Heart left ventricle (tissue), 16 donors: ENCODE measurements at places on chromosomes 7 and 10. TPM values are rescaled to one million over a fixed set of nuclear protein-coding genes. Genes with fewer than 3 reads are reported as not detected.

The KNDC1 gene
- not detected for polyA plus RNA-seq

The BTBD16 gene
- polyA plus RNA-seq = not detected

The AHR gene
- 6.0 TPM for polyA plus RNA-seq

The CFAP46 gene
- 0.62 TPM for polyA plus RNA-seq

The OR2A12 gene
- not detected for polyA plus RNA-seq

The FBXW4 gene
- 82.9 TPM for polyA plus RNA-seq

The MINPP1 gene
- polyA plus RNA-seq = 6.2 TPM

The CALML3 gene
- polyA plus RNA-seq = not detected

The CROT gene
- polyA plus RNA-seq = 6.8 TPM

The STRIP2 gene
- 7.6 TPM for polyA plus RNA-seq

The ENKUR gene
- polyA plus RNA-seq = 0.19 TPM

The TMEM273 gene
- 19.5 TPM for polyA plus RNA-seq

The NCF1 gene
- 1.0 TPM for polyA plus RNA-seq

The MRC1 gene
- polyA plus RNA-seq = 3.1 TPM

The NRP1 gene
- 47.1 TPM for polyA plus RNA-seq

The FOXI2 gene
- polyA plus RNA-seq = not detected

The FAM131B gene
- polyA plus RNA-seq = 0.25 TPM

The ZNF117 gene
- polyA plus RNA-seq = 2.7 TPM

The SH2D4B gene
- not detected for polyA plus RNA-seq

The CISD1 gene
- polyA plus RNA-seq = 91.2 TPM

The CDK13 gene
- 15.7 TPM for polyA plus RNA-seq

The COL28A1 gene
- 0.28 TPM for polyA plus RNA-seq

The MYPN gene
- polyA plus RNA-seq = 33.4 TPM

The LBX1 gene
- polyA plus RNA-seq = not detected

The TRIM50 gene
- 0.15 TPM for polyA plus RNA-seq

The TRPV5 gene
- polyA plus RNA-seq = not detected

The PRXL2A gene
- polyA plus RNA-seq = 69.9 TPM

The NKX1-2 gene
- not detected for polyA plus RNA-seq

The ABCC2 gene
- polyA plus RNA-seq = 0.21 TPM

The UPK3B gene
- polyA plus RNA-seq = 0.24 TPM

The GRM3 gene
- not detected for polyA plus RNA-seq

The ITIH2 gene
- not detected for polyA plus RNA-seq

The HDAC9 gene
- polyA plus RNA-seq = 4.8 TPM

The VGF gene
- 0.14 TPM for polyA plus RNA-seq

The RET gene
- polyA plus RNA-seq = 0.84 TPM

The FGL2 gene
- 2.5 TPM for polyA plus RNA-seq

The CHST15 gene
- polyA plus RNA-seq = 0.88 TPM

The PRTFDC1 gene
- 3.3 TPM for polyA plus RNA-seq

The CHAT gene
- polyA plus RNA-seq = not detected

The FGF8 gene
- polyA plus RNA-seq = not detected

The RNF32 gene
- 0.19 TPM for polyA plus RNA-seq

The DMBT1 gene
- 0.04 TPM for polyA plus RNA-seq

The OGDHL gene
- 0.18 TPM for polyA plus RNA-seq

The NUDT13 gene
- 5.8 TPM for polyA plus RNA-seq

The PPP1R3C gene
- 82.6 TPM for polyA plus RNA-seq

The CTAGE8 gene
- not detected for polyA plus RNA-seq

The PDE6C gene
- polyA plus RNA-seq = not detected

The CPED1 gene
- 3.6 TPM for polyA plus RNA-seq

The BICC1 gene
- 2.1 TPM for polyA plus RNA-seq

The OPN1SW gene
- not detected for polyA plus RNA-seq

The AEBP1 gene
- polyA plus RNA-seq = 20.2 TPM
